Vagina (tissue), 2 donors: ENCODE measurements at places on chromosomes 3 and 15.

DNA sequence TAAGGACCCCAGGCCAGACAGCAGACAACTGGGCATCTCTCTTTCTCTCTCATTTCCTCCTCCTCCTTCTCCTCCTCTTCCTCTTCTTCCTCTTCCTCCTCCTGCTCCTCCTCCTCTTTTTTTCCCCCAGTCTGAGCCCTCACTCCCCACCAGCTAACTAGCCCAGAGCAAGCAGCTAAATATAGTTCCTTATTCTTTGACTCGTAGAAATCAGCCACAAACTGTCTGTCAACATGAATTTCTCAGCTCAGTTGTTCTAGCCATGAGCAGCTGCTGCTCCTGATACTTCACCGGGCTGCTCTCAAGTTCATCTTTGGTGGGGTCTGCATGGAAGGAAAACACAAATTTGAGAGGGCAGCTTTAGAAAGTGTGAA, 19.2 kb upstream of the LOXL1 start:
- H3K27me3 ChIP-seq = no peaks in the 10 kb centered on the region
- no peak for DNase-seq
- H3K4me3 ChIP-seq = no peak overlapping the region
- H3K4me1 ChIP-seq = no peaks in the 10 kb centered on the region

DNA sequence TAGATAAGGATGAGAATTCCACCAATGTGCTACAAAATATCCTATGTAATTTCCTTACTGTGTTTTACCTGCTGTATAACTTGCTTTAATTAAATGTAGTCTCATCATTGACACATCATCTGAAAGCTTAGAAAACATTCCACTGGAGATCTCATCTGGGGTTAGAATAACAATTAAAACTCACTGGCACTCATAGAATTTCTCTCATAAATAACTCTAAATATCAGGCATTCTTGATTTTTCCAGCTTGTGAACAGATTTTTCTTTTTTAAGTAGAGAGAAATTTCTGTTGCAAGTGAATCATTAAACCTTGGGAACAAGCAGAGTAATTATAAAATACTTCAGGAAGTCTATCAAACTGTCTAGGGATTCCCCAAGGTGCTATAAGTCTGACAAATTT, 843.8 kb downstream of the NAALADL2 start:
- no peak for DNase-seq
- no peaks in the 10 kb centered on the region for H3K27me3 ChIP-seq
- no peaks in the 10 kb centered on the region for H3K4me1 ChIP-seq
- no peak overlapping the region for H3K4me3 ChIP-seq
- no peak overlapping the region for H3K27ac ChIP-seq
- H3K36me3 ChIP-seq = no peaks in the 10 kb centered on the region

DNA sequence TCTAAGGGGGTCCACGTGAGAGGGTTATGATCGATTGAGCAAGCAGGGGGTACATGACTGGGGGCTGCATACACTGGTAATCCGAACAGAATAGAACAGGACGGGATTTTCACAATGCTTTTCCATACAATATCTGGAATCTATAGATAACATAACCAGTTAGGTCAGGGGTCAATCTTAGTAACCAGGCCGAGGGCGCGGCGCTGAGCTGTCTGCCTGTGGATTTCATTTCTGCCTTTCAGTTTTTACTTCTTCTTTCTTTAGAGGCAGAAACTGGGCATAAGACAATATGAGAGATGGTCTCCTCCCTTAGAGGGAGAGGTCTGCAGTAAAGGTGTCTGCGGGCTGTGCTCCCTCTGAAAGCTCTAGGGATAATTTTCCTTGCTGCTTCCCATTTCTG, 261.3 kb downstream of the XXYLT1 start:
- H3K36me3 ChIP-seq = no peaks in the 10 kb centered on the region
- H3K27me3 ChIP-seq = no peaks in the 10 kb centered on the region

- H3K27ac ChIP-seq = no peak overlapping the region
- H3K36me3 ChIP-seq = no peaks in the 10 kb centered on the region
- H3K27me3 ChIP-seq = no peaks in the 10 kb centered on the region
- no peaks in the 10 kb centered on the region for H3K4me1 ChIP-seq
Observed at GRCh38 chr3:42306499-42306898, 40.5 kb upstream of the CCK start.
